ENCODE measurements at places on chromosomes 11 and 22.

- DNase-seq: peak; percentile 56
These were observed 32.6 kb upstream of the APLP2 start for GRCh38 chr11:130037058-130037457.

DNA sequence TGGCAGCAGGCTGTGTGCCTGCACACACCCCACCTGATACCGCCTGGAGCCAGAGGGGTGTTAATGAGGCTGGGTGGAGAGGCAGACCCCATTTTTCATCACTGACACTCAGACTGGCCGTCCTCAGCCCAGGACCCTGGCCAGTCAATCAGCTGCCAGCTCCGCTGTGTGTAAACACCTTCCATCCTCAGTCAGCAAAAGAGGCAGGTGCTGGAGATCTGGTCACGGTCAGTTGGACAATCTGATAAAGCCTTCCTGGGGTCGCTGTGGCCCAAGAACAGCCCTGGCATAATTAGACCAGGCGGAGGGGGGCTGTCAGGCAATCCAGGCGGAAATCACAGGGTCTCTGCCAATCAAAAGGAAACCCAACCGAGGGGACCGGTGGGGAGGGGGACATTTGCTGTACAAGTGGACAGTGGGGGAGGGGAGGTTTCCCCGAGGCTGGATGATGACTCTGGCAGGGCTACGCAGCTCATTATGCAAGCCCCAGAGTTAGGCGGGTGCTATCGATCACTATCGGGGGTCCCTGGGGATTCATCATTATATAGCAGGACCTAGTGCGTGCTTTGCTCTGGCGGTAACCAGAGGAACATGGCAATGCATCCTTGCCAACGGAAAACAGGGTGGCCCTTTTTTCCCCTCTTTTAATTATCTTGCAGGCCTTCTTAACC, 72.9 kb downstream of the ABTB2 start:
- DNase-seq: no peak

DNA sequence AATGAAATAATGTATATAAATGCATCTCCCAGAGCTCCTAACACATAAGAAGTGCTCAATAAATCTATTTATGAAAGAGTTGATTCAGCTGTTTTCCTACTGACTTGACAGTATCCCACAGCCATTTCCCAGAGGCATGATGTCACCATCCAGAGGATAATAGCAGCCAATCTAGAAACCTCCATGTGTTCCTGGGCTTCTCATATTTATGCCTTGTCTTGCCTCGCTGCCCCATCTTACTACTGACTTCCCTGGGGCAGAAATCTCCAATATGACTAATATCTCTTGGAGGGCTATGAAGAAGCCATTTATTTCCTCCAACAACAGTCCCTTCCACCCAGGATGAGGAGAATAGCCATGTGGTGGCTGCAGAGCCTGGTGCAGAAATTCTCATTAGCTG, 115.4 kb upstream of the NAV2 start:
- no peak for DNase-seq

DNA sequence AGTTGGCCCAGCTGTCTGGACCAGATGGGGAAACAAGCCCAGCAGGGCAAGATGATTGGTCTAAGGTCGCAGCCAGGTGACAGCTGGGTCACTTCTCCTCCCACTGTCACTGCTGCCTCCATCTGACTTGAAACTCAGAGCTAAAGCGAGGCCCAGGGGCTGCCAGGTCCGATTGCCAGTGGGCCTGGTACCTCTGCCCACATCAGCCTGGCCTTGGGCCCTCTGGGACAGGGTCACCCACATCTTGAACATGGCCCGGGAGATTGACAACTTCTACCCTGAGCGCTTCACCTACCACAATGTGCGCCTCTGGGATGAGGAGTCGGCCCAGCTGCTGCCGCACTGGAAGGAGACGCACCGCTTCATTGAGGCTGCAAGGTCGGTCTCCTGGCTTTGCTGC, 5.8 kb downstream of the SSH3 start:
- no peak for DNase-seq

- DNase-seq: no peak
These were observed 241.6 kb downstream of the SWAP70 start for GRCh38 chr11:9905501-9905951.

DNA sequence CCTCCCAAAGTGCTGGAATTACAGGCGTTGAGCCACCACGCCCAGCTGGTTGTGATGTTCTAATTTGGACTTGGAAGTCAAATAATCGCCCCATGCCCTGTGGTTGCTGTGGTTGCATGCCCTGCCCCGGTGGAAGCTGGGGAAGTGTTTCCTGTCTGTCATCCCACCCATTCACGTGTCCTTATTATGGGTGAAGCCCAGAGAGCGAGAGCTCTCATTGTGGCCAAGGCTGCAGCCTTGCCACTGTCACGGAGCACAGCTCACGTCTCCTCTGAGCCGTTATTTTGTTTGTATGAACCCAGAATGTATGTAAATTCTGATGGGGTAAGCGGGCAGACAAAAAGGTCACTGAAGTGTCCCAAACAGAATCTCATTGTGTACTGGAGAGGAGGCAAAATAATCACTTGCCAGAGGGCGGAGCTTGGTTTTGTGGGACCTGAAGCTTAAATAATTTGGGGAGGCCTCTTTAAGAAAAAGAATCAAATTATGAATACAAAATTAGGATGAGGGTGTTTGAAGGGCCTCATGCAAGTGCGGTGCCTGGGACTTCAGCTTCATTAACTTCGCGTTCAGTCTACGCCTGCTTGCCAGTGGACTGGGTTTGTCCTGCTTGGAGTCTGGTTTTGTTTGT, 25.8 kb upstream of the TREH start:
- DNase-seq: peak; percentile 69

- DNase-seq: no peak
These were observed 363.7 kb downstream of the NXPE2 start for GRCh38 chr11:115042002-115042401.

DNA sequence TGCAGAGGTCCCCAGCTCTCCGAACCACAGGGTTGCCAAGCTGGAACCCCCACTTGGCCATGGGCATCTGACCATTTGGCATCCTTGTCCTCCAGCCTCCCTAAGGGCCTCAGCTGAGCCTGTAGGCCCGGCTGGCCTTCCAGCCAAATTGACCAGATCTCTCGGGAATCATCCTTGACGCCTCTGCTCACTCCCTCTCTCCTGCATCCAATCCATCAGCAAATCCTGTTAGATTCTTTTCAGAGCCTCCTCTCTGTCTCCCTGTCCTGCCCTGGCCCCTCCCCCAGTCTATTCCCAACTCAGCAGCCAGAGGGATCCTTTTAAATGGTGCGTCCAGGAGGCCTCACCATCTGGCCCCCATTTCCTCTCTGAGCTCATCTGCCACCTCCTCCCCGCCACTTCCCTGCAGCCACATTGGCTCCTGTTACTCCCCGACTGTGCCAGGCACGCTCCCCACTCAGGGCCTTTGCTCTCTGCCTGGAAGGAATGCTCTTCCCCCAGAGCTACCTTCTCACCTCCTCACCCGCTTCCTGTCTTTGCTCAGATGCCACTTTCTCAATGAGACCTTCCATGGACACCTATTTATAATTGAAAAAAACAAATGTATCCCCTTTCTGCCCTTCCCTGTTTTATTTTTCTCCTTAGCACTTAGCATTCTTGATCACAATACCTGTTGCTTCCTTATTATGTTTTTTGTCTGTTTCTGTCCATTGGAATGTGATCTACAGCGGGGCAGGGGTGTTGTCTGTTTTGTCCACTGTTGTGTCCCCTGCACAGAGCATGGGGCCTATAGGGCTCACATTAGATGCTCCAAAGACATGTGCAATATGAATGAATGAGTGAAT, 78.1 kb downstream of the NFAM1 start:
- DNase-seq: no peak

DNA sequence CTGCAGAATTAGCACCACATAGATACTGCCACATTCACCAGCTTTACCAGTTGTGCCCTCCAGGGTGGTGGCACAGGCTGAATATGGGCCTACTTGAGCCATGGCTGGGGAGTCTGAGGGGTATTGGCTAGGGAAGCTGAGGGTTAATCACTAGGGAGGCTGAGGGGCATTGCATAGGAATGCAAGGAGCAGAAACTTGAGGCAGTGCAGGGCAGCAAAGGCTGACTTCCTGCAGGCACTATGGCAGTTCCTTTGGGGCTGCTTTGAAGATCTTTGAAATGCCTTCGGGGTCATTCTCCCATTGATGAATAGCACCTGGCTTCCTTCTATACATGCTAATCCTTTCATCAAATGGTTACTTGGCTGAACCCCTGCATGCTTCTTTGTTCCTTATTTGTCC, 171.5 kb downstream of the RCN1 start:
- no peak for DNase-seq

- no peak for DNase-seq
These were observed 15.9 kb downstream of the MRGPRG start for GRCh38 chr11:3202759-3203158.
